ENCODE measurements at places on chromosomes 12 and 14. TPM values are rescaled to one million over a fixed set of nuclear protein-coding genes. Genes with fewer than 3 reads are reported as not detected.

The VWF gene
- total RNA-seq, result 18.5 TPM

The FBLN5 gene
- 10.1 TPM for total RNA-seq

The SIRT4 gene
- 3.0 TPM for total RNA-seq

The SLC6A13 gene
- total RNA-seq, result 17.8 TPM

The RGS6 gene
- total RNA-seq, result 10.6 TPM

The TRIM9 gene
- 61.4 TPM for total RNA-seq

The GRIN2B gene
- 97.1 TPM for total RNA-seq

Measured in diencephalon (tissue), 1 donor.